ENCODE measurements at places on chromosomes 3 and 15.

DNA sequence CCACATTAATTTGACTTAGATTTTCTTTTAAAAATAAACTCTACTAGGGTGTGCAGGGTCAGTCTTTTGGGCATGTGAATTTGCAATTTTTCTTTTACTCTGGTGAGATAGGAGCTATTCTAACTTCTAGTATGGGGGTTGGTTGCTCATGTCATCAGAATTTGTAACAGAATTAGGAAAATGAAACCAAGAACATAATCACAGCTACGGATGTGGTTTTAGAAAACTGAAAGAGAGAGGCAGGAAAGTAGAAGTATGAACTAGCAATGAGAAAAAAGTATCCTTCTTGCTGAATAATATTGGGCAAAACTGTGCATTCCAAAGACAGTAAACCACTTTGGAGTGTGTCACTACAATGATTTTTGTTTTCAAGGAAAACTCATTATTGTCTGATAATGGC is 43.3 kb downstream of the ADPGK start:
- DNase-seq: no peak

DNA sequence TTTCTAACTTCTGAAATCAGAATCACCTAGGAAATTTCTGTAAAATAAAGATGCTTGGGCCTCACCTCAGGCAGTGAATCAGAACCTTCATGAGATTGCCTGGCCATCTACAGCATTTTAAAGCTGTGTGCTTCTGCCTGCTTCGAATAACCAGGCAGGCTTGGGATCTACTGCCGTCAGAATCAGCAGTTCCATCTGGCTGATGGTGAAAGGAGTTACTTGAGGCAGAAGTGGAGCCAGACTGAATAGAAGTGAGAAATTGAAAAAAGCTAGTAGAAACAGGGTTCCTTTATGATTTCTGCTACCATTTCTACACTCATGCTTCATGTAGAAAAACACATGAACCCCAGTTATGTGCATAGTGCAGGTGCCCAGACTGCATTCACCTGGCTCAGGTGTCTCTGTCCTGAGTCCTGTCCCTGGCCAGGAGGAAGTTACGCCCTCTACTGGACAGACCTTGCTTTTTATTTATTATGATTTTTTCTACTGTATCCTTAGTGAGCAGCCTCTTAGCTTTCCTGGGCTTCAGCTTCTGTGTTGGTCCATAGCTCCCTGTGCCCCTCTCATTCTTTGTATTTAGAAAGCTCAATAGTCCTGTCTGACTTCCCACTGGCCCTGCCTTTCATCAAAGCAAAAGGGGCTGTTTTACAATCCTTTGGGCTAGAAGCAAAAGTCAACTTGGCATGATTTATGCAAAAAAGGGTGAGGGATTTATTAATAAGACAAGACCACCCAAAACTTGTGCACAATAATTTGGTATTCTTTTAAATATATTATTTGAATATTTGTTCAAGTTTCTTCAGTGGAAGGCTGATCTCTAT is 200.8 kb upstream of the GOLGA6L4 start:
- DNase-seq: no peak

DNA sequence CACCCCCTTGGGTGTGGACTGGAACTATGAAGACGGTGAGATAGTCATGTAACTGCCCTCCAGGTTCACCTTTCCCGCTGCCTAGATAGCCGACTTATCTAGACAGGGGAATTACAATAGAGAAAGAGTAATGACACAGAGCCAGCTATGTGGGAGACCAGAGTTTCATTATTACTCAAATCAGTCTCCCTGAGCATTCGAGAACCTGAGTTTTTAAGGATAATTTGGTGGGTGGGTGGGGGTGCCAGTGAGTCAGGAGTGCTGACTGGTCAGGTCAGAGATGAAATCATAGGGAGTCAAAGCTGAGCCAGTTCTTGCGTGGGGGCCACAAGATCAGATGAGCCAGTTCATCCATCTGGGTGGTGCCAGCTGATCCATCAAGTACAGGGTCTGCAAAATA is 19.7 kb upstream of the DNAJC19 start:
- no peak for DNase-seq

DNA sequence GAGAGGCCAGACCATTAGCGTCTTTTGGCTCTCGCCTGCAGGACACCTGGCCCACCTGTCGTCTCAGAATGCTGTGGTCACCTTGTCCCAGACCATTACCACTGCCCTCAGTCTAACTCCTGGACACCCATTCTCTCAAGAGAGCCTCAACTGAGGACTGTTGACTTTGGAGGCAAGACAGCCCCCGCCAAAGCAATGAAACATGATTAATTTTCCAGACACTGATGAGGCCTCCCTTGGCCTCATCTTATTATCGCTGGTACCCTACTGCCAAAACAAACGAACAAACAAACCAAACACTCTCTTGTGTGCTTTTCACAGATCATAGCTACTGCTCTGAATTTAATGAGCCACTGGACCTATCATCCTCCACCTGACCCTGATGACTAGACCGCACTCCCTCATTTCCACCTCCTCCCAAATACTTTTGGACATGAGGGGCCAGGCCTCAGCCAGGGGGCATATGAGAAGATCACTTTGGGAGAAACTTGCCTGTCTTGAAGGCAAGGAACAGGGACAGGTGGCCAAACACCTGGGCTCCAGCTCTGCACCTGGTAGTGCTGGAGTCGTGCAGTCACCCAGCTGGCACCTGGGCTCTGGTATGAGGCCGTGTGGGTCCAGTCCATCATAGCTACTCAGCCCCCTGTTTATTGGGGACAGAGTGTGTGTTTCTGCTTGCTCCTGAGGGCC is 27.6 kb downstream of the ALS2CL start:
- DNase-seq: no peak

DNA sequence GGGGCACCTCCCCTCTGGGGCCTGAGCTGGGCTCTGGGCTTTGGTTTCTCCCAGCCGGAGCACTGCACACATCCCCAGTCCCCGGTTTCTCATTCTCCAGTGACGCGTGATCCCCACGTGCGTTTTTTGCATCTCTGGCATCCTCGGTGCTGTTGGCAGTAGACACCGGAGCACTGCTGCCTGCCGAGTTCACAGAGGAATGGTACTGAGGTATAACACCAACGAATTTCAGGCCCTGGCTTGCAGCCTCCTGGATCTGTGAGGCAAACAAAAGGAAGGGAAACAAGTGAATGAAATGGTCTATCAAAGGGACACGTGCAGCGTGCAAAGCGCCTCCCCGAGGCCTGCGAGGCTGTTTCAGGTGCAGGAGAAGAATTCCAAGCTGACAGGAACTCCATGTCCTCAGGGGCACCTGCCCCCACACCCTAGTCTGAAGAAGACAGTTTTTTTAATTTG is 112.9 kb downstream of the OXNAD1 start:
- DNase-seq: no peak

DNA sequence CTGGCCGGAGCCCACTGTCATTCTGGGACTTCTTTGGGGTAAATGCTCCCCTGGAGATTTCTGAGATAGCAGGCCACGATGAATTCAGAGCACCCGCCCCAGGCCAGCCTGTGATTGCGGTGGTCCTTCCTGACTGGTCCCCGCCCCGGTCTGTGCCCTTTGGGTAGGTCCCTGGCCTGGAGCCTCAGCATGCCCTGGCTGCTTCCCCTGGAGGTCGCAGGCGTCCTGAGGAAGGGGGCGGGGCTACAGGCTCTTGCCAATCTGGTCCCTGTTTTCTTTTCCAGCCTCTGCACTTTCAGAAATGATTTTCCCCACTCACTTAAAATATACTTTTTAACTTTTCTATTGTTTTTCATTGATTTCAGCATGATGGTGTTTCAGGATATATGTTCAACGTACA is 250.2 kb upstream of the ATP10A start:
- DNase-seq: no peak

DNA sequence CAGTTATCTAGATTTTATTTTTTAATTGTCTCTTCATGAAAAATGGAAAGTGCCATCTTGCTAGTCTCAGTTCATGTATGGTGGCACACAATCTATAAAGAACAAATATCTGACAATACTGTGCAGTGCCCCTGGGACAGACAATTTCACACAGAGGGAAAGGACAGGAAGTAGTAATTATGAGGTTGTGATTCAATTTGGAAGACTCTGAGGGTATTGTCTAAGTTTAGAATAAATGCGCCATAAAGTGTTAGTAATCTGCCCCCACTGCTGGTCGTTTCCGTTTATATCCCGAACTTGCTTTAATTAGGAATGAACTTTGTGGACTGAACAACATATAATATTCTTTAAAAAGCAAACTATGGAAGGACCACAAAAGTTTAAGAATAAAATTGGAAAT is 196.4 kb upstream of the SLC24A5 start:
- no peak for DNase-seq

DNA sequence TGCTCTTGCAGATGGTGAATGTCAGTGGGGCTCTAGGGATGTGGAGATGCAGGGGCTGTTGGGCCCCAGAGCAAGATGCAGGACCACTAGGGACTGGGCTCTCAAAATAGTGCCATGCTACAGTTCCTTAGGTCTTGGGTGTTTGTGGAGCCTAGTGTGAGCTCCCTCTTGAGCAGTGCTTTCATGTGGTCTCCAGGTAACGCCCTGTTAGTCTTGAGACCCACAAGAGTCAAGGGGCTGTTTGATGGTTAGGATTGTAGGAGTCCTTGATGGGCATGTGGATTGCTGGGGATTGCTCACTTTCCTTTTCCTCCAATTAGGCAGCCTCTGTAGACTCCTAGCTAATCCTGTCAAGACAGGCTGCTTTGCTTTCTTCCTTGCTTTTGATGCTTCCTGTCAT is 56.0 kb downstream of the CCDC66 start:
- no peak for DNase-seq

DNA sequence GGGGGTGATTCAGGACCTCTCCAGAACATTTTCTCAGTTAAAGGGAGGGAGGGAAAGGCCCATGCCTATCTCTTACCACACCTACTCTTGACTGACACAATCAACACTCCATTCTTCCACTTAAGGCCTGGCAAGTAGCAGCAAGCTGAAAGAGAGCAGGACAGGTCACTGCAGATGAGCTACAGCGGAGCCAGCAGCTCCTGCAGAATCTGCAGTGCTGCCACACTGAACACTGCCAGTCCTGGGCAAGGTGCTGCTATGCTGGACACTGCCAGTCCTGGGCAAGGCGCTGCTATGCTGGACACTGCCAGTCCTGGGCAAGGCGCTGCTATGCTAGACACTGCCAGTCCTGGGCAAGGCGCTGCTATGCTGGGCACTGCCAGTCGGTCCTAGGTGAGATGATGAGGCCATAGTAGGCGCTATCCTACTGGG is 143.7 kb downstream of the MYLK start:
- DNase-seq: no peak

GRCh38 chr15:73474785-73475184 is 31.8 kb downstream of the REC114 start:
- no peak for DNase-seq

- no peak for DNase-seq
These were observed 47.3 kb upstream of the XRN1 start for GRCh38 chr3:142495103-142495502.

DNA sequence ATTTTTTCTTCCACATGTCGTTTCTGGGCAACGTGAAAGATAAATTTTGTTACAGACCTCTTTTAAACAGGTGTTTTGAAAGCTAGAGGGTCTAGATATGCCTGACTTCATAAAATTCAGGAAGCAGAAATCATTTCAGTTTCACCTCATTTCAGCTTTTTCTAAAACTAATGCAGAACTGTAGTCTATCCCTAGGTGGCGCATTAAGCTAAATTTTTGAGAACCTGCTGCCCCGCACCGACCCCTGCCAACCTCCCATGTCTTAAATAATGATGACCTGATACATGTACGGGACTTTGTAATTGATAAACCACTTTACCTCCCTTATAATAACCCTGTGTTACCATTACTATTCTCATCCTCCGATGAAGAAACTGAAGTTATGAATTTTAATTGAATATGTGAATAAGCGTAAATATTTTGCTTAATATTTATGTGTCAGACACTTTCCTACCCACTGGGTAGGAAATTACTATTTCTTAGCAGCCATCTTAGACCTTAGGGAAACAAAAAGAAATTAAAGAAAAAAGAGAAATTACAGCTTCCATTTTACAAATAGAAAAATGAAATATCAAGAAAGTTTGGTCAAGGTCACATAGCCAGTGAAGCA is 78.7 kb upstream of the GCNT3 start:
- DNase-seq: no peak

DNA sequence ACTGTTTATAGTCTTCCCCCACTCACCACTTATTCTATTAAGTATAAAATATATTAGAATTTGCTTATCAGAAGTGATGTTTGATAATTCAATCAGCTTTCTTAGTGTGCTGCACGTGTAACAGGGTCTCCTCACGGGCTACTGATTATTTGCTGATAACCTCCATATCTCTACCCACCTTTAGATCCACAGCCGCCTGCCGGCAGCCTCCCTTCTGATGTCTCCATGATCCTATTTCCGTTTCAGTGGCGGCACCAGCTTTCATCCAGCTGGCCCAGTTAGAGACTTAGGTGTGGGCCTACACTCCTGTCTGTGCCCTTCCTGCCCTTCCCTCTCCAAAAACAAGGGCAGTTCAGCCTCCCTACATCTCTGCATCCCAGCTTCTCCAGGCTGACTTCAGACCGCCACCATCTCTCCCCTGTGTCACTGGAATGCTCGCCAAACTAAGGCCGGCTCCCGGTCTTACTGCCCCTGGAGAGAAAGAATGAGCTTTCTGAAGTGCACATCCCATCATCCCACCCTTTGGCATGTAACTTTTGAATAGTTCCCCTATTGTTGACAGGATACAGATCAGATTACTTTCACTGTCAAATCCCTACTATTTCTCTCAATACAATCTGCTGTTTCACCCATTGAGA is 76.6 kb upstream of the PRTG start:
- no peak for DNase-seq

DNA sequence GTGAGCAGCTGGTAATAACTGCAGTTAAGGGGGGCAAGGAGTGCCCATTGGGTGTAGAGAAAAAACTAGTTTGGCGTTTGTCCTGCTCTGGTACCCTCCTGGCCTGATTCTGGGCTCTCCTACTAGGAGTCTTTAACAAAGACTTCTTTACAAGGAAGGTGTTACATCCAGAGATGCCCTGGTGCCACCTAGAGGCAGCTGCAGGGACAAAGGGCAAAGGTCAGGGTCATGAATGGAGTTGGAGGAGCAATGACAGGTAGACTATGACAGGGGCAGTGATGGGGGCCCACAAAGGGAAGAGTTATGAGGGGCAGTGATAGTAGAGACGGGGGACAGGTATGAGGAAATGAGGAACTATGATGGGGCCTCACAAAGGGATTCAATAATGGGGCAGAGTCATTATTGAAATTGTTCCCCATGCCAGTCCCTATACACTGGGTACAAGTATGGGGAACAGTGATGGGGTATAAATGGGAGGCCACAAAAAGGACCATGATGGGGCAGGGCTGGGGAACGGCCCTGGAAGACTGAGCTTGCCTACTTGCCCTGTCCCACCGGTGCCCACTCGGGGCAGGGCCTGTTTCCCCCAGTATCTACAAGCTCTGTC is 7.9 kb downstream of the CCDC71 start:
- peak; percentile 62 for DNase-seq

DNA sequence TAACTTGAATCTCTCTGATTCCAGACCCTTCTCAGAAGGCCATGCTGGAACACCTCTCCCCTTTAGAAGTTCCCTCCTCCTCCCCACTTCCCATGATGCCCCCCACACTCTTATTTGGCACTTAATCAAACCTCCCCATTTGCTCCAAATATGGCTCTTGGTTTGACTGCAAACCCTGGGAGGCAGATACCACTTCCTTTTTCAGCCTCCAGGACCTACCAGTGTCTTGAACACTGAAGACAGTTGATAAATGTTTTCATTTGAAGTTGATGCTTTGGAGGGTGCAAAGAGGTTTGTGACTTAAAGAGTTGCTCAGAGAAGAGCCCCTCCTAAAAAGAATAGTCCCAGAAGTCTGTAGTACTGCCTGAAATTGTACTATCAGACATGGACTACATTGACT is 61.5 kb downstream of the SEMA5B start:
- DNase-seq: no peak

GRCh38 chr3:188272481-188273372 is 118.8 kb downstream of the LPP start:
- no peak for DNase-seq

Measured in activated CD4-positive, alpha-beta T cell treated with anti-CD3 and anti-CD28 coated beads, Interleukin-2, amount 50 U/mL, for 4 hours (primary cell).